ENCODE measurements at places on chromosomes 12 and 14.

DNA sequence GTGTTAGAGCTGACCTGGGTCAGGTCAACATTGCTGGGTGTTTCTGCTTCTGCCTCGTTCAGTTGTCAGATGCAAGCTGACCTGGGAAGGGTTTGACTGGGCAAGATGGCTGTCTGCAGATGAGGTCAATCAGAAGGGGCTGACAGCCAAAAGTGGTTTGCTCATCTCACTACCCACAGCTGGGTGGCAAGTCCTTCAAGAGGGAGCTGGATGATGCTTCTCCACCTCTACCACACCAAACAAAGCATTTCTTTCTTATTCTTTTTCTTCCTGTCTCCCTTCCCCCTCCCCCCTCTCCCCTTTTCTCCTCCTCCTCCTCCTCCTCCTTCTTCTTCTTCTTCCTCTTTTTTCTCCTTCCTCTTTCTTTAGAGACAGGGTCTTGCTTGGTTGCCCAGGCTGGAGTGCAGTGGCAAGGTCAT is 268.2 kb upstream of the PLEKHG7 start:
- peaks cover 12% of the 10 kb centered on the region for H3K4me1 ChIP-seq
- 0 out of 2 replicates have a peak overlapping the region, but pooled peaks have one; percentile 9 for H3K27ac ChIP-seq
- no peaks in the 10 kb centered on the region for H3K36me3 ChIP-seq
- no peak for DNase-seq

- H3K36me3 ChIP-seq: no peaks in the 10 kb centered on the region
- H3K27me3 ChIP-seq: no peaks in the 10 kb centered on the region
- peaks cover 54% of the 10 kb centered on the region for H3K4me1 ChIP-seq
- no peak overlapping the region for H3K4me3 ChIP-seq
Measured at GRCh38 chr12:89016970-89017778, 335.1 kb downstream of the DUSP6 start.

DNA sequence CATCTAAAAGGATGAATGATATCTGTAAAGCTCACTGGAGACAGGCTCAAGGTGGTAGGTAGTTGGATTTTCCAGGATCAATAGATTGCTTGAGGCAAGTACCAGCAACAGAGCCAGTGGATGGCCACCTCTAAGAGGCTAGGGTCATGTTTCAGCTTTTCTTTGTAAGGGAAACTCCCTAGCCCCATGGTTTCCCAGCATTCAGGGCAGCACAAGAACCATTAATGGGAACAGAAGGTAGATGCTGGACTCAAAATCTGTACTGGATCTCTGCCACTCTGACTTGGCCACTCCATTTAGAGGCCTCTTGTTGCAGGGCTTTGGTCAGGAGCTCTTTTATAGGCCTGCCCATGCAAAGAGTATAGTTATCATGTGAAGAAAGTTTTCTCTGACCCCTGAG is 76.1 kb upstream of the DYRK2 start:
- H3K27me3 ChIP-seq: no peaks in the 10 kb centered on the region
- H3K4me1 ChIP-seq: no peaks in the 10 kb centered on the region
- H3K27ac ChIP-seq: no peak overlapping the region
- no peaks in the 10 kb centered on the region for H3K36me3 ChIP-seq

- no peak overlapping the region for H3K27ac ChIP-seq
- no peaks in the 10 kb centered on the region for H3K27me3 ChIP-seq
- H3K4me3 ChIP-seq: no peak overlapping the region
- no peaks in the 10 kb centered on the region for H3K4me1 ChIP-seq
Measured at GRCh38 chr12:82714427-82714826, 27.7 kb downstream of the TMTC2 start.

DNA sequence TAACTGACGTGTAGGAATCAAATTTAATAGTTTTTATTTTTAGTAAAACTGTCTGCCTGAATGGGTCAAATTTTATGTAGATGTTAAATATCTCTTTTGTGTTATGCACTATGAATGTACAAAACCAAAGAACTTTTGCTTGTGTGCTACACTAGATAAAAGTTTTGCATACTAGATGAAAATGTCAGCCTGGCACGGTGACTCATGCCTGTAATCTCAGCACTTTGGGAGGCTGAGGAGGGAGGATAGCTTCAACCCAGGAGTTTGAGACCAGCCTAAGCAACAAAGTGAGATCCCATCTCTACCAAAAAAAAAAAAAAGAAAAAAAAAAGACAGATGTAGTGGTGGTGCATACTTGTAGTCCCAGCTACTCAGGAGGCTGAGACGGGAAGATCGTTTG is 11.1 kb downstream of the AEBP2 start:
- no peak for DNase-seq
- peaks cover 31% of the 10 kb centered on the region for H3K36me3 ChIP-seq
- peaks cover 26% of the 10 kb centered on the region for H3K4me1 ChIP-seq
- no peaks in the 10 kb centered on the region for H3K27me3 ChIP-seq
- H3K27ac ChIP-seq: peak overlapping the region; percentile 21

GRCh38 chr12:2098852-2099251 is 46.1 kb downstream of the CACNA1C start:
- peaks cover 7% of the 10 kb centered on the region for H3K27me3 ChIP-seq
- H3K27ac ChIP-seq: no peak overlapping the region
- no peak for DNase-seq
- no peaks in the 10 kb centered on the region for H3K4me1 ChIP-seq

- no peaks in the 10 kb centered on the region for H3K4me1 ChIP-seq
- no peak overlapping the region for H3K4me3 ChIP-seq
- H3K27me3 ChIP-seq: no peaks in the 10 kb centered on the region
- H3K36me3 ChIP-seq: no peaks in the 10 kb centered on the region
- H3K27ac ChIP-seq: no peak overlapping the region
- DNase-seq: no peak
Measured at GRCh38 chr12:268483-268840, 5.8 kb upstream of the SLC6A13 start.

DNA sequence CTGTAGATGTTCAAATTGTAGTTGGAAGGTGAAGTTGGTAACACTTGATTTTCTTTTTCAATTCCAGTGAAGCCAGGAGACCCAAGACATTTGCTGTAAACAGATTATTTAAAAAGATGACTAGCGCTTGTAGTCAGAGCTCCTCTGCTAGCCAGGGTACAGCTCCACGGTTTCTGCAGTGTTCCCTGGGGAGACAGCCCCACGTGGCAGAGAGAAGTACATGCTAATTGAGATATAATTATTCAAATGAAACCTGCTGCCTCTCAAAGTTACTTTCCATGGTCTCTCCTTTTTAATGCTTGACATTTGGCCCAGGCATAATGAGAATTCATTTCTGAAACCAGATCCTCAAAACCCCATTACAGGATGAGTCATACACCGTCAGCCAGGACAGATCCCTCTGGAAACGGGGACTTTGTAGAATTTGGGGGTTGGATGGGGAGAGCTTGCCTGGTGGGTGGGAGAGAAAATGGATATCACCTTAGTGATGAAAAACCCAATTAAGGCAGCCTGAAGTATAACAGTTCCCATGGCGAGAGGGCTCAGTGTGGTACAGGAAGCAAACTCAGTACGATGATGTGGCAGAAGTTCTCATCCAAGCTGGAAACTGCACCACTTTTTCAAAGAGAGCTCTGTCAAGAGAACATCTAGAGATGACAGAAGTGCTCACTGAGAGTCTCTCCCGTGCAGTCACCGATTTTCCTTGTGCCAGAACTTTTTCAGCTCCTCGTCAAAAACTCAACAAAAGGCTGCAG is 637.7 kb upstream of the TMEM132C start:
- DNase-seq: no peak
- H3K36me3 ChIP-seq: no peaks in the 10 kb centered on the region
- H3K27me3 ChIP-seq: no peaks in the 10 kb centered on the region
- no peak overlapping the region for H3K27ac ChIP-seq
- H3K4me1 ChIP-seq: no peaks in the 10 kb centered on the region

DNA sequence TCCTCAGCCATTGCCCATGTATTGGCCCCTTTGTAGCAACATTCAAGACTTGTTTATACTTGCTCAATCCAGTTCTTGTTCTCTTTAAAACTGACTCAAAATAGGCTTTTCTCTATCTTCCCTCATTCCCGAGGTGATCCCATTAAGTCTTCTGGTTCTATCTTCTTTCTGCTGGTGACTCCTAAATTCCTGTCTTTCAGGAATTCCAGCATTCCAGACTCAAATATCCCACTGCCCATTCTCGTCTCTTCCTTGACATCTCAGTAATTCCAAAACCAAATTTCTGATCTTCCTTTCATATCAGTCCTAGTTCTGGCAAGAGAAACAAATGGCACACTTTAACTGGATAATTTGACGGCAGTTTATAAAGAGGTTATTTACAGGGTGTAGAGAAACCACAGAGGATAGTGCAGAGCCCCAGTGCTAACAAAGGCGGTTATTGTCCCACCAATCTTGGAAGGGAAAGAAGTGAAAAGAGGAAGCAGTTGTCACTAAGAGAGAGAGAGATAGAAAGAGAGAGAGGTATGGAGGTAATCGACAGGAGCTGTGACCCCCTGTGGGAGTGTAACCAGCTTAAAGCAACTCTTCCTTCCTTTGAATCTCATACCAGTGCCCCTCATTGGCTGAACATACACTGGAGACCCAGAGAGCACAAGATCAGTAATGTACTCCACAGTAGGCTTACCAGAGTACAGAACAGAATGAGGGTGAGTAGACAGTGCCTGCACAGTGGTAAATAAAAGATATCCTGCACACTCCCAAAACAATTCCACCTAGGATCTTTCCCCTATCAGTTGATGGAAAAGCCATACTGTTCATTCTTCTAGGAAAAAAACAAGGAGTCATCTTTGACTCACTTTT is 177.6 kb upstream of the LMNTD1 start:
- H3K27ac ChIP-seq: no peak overlapping the region
- H3K36me3 ChIP-seq: no peaks in the 10 kb centered on the region
- H3K4me1 ChIP-seq: no peaks in the 10 kb centered on the region
- H3K4me3 ChIP-seq: no peak overlapping the region

GRCh38 chr14:45290547-45290946 is 37.5 kb upstream of the MIS18BP1 start:
- DNase-seq: no peak
- no peak overlapping the region for H3K4me3 ChIP-seq
- no peaks in the 10 kb centered on the region for H3K36me3 ChIP-seq
- H3K27ac ChIP-seq: no peak overlapping the region

DNA sequence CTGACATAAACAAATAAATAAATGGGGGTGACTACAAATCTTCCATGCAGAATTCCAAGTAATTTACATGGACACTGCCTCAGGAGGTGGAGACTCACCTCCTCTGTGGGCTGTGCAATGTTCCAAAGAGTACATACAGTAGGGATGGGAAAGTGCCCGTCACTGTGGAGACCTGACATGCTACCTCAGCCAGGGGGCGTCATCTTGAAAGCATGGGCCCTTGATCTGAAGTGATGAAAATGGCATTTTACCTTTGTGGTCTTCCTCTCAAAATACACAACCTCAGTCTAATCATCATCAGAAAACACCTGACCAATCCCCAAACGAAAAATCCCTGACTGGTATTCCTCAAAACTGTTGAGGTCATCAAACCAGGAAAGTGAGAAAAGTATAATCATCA is 48.4 kb downstream of the ANAPC7 start:
- no peaks in the 10 kb centered on the region for H3K4me1 ChIP-seq
- H3K27me3 ChIP-seq: no peaks in the 10 kb centered on the region
- peaks cover 4% of the 10 kb centered on the region for H3K36me3 ChIP-seq

GRCh38 chr14:90399541-90400444 is 3.0 kb downstream of the CALM1 start:
- H3K4me1 ChIP-seq: peaks cover 27% of the 10 kb centered on the region
- peaks cover 56% of the 10 kb centered on the region for H3K36me3 ChIP-seq
- peak; percentile 87 for DNase-seq
- peaks cover 3% of the 10 kb centered on the region for H3K27me3 ChIP-seq

DNA sequence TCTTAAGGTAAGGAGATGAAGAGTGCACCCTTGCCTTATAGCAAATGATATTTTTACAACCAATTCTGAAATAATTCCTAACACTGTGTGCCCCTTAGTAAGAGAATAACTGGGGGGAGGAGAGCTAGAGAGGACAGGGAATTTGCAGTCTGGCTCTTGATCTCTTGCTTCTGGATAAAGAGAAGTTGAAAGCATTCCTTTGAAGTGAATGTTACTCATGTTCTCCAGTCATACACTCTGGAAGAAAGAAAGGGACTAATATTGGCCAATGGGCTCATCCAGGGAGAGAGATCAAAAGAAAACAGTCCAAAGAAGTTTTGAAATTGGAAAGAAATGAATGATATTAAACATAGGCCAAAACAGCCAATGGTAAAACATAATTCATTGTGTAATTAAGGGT is 25.3 kb downstream of the C12orf75 start:
- H3K27me3 ChIP-seq: no peaks in the 10 kb centered on the region
- peak overlapping the region; percentile 10 for H3K27ac ChIP-seq
- peaks cover 65% of the 10 kb centered on the region for H3K4me1 ChIP-seq
- H3K4me3 ChIP-seq: no peak overlapping the region
- DNase-seq: no peak
- H3K36me3 ChIP-seq: peaks cover 39% of the 10 kb centered on the region

DNA sequence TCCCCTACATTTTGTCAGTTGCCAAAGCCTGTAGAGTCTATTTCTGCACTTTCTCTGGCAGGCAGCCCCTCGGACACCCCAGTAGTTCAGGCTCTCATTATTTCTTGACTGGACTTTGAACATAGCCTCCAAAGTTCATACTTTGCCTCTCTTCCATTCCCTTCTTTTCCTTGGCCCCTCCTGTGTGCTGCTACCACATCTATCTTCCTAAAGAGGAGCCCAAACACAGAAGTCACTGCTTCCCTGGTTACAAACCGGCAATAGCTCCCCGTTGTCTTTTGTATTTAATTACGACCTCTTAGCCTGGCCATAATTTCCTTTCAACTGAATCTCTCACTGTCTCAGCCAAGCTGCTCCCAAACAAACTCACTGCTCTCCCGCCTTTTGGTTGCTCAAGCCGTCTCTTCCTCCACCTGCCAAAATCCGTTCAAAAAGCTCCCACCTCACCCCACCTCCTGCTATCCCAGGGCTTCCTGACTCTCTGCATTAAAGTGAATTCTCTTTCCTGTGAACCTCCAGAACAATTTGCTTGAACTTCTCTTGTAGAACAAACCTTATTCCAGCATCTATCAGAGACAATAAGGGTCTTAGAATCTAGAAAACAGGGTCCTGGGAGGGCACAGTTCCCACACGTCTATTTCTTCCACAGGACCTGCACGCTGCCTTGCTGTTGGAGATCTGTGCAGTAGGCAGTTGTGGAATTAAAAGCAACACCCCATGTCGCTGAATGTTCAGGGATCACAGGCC is 46.9 kb downstream of the PRMT8 start:
- no peaks in the 10 kb centered on the region for H3K36me3 ChIP-seq
- no peak overlapping the region for H3K4me3 ChIP-seq
- no peaks in the 10 kb centered on the region for H3K4me1 ChIP-seq
- no peak overlapping the region for H3K27ac ChIP-seq

DNA sequence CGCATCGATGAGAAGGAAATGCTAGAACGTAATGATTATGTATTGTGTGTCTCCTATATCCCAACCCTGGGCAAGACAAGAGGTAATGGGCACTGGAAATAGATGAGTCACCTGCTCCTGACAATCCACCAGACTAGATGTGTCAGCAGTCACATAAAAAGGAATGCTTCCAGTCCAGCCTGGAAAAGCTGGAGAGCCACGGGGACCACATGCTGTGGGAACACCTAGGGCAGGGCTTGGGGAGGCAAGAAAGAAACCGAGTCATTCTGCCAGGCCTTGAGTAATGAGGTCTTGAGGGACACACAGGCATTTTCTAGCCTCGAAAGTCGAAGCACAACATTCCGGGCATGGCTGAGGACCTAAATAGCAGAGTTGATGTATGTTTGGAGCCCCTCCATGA is 716.7 kb upstream of the TMEM132C start:
- no peak overlapping the region for H3K27ac ChIP-seq
- no peaks in the 10 kb centered on the region for H3K36me3 ChIP-seq
- no peak overlapping the region for H3K4me3 ChIP-seq
- H3K4me1 ChIP-seq: no peaks in the 10 kb centered on the region

- H3K36me3 ChIP-seq: peaks cover 57% of the 10 kb centered on the region
- H3K4me3 ChIP-seq: no peak overlapping the region
- no peak for DNase-seq
- no peak overlapping the region for H3K27ac ChIP-seq
Measured at GRCh38 chr12:24821691-24822090, 127.2 kb downstream of the BCAT1 start.

- no peaks in the 10 kb centered on the region for H3K27me3 ChIP-seq
- no peak overlapping the region for H3K27ac ChIP-seq
- DNase-seq: no peak
- H3K36me3 ChIP-seq: no peaks in the 10 kb centered on the region
- no peaks in the 10 kb centered on the region for H3K4me1 ChIP-seq
Measured at GRCh38 chr12:79006306-79006705, 141.7 kb downstream of the SYT1 start.
